ENCODE measurements at places on chromosomes 5 and 9.

GRCh38 chr9:111502506-111502905, 18.3 kb upstream of the ECPAS start:
- no peak for DNase-seq

DNA sequence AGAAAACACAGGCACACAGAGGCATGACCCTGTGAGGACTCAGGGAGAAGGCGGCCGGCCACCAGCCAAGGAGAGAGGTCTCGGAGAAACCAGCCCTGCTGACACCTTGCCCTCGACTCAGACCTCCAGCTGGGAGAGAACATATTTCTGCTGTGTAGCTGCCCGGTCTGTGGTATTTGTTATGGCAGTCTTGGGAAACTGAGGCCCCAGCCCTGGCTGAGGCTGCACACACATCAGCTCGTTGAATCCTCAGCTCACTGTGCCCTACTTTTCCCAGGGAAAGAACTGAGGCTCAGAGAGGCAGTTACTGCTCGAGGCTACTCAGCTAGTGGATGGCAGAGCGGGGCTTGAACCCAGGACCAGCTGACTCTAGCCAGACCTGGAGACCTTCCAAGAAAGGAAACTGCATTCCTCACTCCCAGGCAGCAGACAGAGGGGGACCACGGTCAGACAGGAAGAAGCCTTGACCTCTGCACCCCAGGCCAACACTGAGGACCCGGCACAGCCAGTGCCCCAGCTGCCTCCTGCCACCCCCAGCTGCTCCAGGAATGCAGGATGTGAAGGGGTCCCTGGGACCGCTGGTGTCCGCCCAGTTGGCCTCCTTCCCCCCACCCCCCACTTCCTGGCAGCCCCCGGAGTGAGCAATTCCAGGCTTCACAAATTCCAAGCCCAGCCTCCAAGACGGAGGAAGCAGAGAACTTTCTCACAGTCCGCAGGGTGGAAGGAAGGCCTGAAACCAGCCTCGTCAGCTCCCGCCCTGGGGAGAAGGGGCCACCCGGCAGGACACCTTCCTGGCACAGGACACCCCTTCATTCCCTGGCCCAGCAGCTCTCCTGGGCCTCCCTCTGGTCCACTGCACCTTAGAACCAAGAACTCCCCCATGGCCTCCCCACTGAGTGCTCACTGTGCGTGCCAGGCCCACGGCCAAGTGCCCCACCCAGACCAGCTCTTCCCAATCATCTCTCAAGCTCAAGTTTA, 69.9 kb downstream of the LRSAM1 start:
- no peak for DNase-seq

DNA sequence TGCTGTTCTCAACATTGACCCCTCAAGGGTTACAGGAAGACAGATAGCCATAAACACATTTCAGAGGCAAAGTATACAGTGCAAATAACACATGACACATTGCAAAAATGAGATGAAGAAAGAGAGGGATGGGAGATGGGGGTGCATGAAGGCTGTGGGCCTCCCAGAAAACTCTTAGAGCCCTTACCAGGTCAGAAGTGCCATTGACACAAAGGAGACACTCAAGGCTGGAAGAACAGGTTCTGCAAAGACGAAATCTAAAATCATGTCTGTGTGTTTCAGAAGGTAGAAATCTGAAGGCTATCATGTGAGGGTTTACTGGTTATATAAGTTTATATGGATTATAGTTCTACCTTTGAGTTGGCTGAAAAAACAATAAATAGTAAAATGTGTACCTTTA, 318.8 kb downstream of the BNC2 start:
- no peak for DNase-seq

- no peak for DNase-seq
Measured at GRCh38 chr5:54552446-54552845, 34.9 kb downstream of the SNX18 start.

GRCh38 chr5:98994611-98995010, 65.8 kb upstream of the CHD1 start:
- DNase-seq = no peak

- no peak for DNase-seq
Measured at GRCh38 chr9:87372356-87372851, 125.3 kb upstream of the DAPK1 start.

- no peak for DNase-seq
Measured at GRCh38 chr5:53219174-53219573, 109.6 kb upstream of the MOCS2 start.

GRCh38 chr9:4828761-4829160, 36.0 kb downstream of the RCL1 start:
- no peak for DNase-seq

DNA sequence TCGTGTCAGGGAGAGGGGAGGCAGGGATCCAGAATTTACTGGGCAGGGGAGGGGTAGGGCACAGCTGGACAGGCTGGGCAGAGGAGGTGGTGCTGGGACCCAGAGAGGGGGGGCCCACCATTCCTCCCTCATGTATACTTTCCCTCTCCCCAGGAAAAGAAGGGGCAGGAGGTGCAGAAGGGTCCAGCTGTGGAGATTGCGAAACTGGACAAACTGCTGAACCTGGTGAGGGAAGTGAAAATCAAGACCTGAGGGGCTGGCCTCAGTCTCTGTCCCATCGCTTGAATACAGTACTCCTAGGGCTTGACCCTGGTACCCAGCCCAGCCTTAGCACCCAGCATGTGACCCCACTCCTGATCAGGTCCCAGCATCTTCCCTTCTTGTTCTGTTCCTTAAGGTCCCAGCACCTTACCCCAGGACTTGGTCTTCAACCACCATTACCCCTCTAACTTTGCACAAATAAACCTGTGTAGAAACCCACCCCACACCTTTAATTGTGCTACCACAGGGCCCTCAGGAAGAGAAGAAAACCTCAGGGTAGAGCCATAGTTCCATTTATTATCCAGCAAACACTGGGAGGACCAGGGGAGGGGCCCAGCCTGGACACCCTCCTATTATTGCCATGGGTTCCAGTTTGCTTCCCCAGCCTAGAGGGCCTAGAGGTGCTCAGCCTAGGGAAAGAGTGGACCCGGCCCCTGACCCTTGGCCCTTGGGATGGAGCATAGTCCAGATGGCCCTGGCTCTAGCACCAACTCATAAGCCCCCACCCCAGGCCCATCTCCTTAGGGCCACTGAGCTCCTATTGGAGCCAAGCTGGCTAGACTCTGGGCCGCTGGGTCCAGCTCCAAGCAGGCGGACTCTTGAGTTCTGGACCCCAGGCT, 2.0 kb downstream of the ENHO start:
- no peak for DNase-seq

DNA sequence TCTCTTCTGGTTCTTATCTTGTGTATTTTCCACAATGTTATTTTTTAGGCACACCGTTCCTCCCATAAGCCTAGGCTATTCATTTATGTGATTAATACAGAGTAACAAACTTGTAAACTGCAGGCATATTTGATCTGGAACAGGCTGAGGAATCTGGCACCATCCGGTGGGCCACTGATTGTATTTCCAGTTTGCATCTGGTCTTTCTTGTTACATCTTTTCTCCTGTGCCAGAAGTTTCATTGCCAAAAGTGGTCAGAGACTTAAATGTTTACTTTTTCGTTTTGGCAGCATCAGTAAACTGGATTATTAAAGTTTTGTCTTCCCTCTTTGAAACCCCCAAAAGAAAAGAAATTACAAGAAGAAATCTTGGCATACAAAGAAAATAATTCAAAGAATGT, 17.9 kb upstream of the ZCCHC7 start:
- no peak for DNase-seq

DNA sequence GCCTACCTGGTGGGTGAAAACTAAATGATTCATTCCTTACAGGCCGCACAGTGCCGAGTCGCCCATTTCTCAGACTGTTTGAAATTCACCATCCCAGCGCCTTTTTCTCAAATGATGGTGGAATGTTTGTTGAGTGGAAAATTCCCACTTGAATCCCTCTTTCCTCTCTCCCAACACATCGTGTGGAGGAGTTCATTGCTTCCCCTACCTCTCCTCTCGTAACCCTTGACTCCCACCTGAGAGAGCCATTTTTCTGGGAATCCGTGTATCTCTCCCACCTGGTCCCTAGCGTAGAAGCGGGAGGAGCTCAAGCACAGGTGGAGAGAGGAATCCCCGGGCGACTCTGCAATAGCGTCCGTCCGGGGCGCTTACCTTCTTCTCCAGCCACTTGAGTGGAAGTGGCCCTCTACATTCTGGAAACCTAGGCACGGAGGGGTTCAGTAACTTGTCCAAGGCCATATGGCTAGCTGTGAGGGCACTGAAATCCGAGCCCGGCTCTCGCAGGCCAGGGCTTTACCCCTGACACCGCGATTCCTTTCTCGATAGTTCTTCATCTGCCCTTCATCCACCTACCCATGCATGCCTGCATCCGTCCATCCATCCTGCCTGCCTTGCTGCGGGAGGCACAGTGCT, 683 bp downstream of the OSMR start:
- no peak for DNase-seq

- DNase-seq = peak; percentile 34
Measured at GRCh38 chr9:125632321-125633115, 74.5 kb downstream of the MAPKAP1 start.

- DNase-seq = no peak
Measured at GRCh38 chr5:142644640-142645361, 41.1 kb downstream of the FGF1 start.

- DNase-seq = no peak
Measured at GRCh38 chr5:1840741-1841521, 39.7 kb downstream of the NDUFS6 start.

- DNase-seq = no peak
Measured at GRCh38 chr5:59095480-59095879, 512.6 kb downstream of the RAB3C start.

GRCh38 chr5:103389846-103390245, 131.3 kb downstream of the MACIR start:
- DNase-seq = peak; percentile 51

GRCh38 chr5:120823328-120823727, 359.2 kb downstream of the PRR16 start:
- DNase-seq = no peak

- DNase-seq = peak; percentile 50
Measured at GRCh38 chr5:35859101-35859661, 2.5 kb downstream of the IL7R start.

- DNase-seq = no peak
Measured at GRCh38 chr5:14212838-14213237, 69.7 kb downstream of the TRIO start.

GRCh38 chr5:37889612-37890317, 49.9 kb upstream of the GDNF start:
- DNase-seq = no peak

DNA sequence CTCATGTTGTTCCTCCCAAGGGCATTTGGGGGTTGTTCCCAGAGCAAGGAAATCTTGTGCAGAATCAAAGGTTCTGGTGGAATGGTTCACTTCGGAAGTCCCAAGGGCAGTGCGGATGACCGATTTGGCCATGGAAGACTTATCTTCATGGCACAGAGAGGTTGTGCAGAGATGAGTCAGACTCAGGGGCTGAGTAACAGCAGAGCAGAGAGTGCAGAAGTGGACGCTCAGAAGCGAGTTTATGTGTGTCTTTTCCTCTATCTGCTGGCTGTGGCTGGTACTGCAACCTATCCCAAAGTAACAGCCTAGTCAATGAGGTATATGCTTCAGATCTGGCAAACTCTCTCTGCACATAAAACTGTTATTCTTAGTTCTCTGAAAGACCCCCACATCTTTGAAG, 118.1 kb downstream of the DPYSL3 start:
- peak; percentile 40 for DNase-seq

- DNase-seq = no peak
Measured at GRCh38 chr9:127005770-127006314, 91.3 kb downstream of the RALGPS1 start.

- no peak for DNase-seq
Measured at GRCh38 chr9:110072597-110073355, 135.2 kb downstream of the C9orf152 start.

- DNase-seq = no peak
Measured at GRCh38 chr5:29218138-29218537, 1975.3 kb upstream of the CDH6 start.

- peak; percentile 41 for DNase-seq
Measured at GRCh38 chr5:73201547-73202513, 28.8 kb downstream of the TMEM174 start.

DNA sequence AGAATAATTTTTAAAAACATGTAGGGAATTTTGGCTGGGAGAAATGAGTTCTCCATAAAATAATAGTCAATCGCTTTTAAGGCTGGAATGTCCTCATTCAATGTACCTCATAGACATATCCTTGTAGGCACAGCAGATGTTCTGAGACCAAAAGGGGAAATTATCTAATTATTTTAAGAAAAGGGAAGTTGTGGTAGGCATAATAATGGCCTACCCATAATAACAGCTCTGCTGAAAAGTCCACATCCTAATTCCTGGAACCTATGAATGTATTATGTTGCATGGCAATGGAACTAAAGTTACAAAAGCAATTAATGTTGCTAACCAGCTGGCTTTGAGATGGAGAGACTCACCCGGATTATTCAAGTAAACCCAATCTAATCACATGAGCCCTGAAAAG, 216.1 kb downstream of the TRIM36 start:
- no peak for DNase-seq

DNA sequence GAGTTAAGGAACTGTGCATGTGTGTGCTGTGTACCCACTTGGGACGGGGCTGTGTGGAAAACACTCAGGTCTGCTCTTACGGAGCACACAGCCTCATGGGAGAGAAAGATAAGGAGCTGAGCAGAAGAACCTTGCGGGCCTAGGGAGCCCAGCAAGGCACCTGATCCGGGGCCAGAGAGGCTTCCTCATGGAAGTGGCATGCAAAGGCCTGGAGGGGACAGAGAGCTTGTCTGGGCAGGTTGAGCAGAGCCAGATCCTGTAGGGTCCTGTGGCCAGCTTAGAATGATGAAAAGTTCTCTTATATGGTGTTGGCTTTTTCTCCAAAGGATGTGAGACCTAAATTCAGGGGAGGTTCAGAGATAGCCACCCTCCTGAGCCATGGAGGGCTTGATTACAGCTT, 45.2 kb downstream of the NEK6 start:
- DNase-seq = no peak

GRCh38 chr9:4855841-4856240, 63.1 kb downstream of the RCL1 start:
- DNase-seq = peak; percentile 56

DNA sequence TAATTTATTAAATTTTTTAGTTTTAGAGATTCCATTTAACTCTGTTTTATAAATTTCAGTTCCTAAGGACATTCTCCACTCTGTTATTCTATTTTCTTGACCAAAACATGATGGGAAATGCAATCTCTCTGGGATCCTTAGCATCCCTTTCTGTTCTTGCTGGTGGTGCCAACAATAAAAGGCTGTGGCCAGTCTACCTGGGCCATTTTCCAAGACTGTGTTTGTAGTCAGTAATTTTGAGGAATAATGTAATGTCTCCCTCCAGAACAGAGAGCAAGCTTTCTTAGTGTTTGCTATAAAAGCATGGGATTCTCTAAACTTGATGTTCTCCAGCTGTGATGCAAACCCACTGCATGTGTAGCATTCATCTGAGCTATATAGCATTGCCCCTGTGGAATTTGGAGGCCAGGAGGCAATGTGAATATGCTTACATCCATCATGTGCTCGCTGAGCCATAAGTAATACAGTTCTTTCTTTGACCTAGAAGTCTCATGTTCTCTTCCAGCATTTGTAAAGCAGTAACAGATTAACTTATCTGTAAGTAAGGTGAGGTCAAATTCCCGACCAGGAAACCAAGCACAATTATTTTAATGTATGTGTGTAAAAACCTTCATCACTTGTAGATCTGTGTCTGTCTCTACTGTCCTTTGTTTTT, 211.5 kb upstream of the TAS2R1 start:
- no peak for DNase-seq

- no peak for DNase-seq
Measured at GRCh38 chr9:96781552-96781951, 3.7 kb upstream of the ZNF510 start.

GRCh38 chr9:73020877-73021276, 68.0 kb upstream of the ALDH1A1 start:
- no peak for DNase-seq

- no peak for DNase-seq
Measured at GRCh38 chr5:53884844-53885243, 324.4 kb downstream of the NDUFS4 start.

- peak; percentile 80 for DNase-seq
Measured at GRCh38 chr9:119284118-119284517, 85.1 kb downstream of the BRINP1 start.

Data from Ammon's horn (tissue), 1 donor.